ENCODE measurements at places on chromosomes 11 and 22. TPM values are rescaled to one million over a fixed set of nuclear protein-coding genes. Genes with fewer than 3 reads are reported as not detected.

The MN1 gene
- total RNA-seq = not detected

The UBQLNL gene
- total RNA-seq = 0.13 TPM

DNA sequence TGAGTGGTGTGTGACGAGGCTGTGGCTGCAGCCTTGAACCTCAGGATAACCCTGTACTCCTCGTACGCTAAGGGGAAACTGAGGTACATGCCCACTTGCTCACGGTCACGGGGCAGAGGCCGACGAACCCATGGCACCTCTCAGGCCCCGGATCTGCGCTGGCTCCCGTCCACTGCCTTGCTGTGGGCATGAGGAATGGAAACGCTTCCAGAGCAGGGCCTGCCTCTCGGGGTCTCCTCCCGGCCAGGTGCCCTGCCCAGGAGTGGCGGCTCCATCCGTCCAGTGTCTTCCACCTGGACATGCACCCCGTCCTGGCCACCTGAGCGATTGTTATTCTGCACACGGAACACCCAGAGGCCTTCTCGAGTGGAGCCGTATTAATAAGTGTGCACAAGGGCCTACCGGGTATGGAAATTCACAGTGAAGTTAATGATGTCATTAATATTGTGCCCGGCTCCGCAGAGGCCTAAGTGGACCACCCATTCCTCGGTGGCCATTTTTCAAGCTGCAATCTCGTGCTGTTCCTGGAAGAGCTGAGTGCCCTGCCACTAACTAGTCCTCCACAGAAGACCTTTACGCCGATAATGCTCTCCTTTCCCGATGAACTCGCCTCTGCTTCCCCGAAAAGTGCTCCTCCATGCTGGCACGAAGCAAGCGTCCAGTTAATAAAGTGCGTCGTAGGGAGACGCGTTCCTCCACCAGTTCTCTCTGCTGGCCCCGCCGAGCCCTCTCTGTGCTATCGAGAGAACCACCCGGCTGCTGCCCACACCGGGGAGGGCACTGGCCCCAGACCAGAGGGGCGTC, 927.9 kb downstream of the BRD1 start:
- DNase-seq = no peak

DNA sequence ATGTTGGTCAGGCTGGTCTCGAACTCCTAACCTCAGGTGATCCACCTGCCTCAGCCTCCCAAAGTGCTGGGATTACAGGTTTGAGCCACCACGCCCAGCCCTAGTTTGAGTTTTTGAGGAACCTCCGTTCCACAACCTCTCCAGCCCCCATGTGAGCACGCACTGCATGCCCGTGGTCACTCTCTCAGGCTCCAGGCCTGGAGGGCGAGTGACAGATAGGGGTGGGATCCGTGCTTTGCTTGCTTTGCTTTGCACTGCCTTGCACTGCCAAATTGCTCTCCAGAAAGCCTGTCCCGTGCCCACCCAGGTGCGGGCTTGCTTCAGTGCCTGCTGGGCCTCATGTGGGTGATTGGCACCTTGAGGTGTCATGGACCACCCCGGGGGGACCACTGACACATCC, 29.9 kb downstream of the FGF4 start:
- no peak for DNase-seq

GRCh38 chr11:111388420-111388819, 9.3 kb upstream of the POU2AF1 start:
- DNase-seq = no peak

GRCh38 chr11:74400606-74401005, 2.4 kb upstream of the PGM2L1 start:
- no peak for DNase-seq

Data from OCI-LY7 (cell line).